MG63 (cell line): ENCODE measurements at places on chromosomes 4 and X. TPM values are rescaled to one million over a fixed set of nuclear protein-coding genes. Genes with fewer than 3 reads are reported as not detected.

The LANCL3 gene
- 0.36 and 0.62 TPM in 2 replicates for total RNA-seq

DNA sequence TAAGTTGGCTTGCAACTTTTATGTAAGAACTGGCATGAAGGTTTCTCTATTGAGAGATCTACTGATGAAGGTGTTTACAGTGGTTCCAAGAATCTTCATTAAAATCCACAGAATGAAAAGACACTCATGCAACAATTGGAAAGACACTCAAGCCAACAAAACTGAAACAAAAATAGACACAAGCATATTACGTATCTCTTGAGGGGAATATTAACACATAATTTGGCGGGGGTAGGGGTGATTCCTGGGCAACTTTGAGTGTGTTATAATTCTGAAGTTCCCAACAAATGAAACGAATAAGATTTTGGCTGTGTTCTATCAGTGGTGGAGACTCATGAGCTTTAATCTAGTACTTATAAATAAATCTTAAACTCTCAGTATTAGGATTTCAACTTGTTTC is 75.1 kb downstream of the SPATA18 start:
- no peak for DNase-seq

DNA sequence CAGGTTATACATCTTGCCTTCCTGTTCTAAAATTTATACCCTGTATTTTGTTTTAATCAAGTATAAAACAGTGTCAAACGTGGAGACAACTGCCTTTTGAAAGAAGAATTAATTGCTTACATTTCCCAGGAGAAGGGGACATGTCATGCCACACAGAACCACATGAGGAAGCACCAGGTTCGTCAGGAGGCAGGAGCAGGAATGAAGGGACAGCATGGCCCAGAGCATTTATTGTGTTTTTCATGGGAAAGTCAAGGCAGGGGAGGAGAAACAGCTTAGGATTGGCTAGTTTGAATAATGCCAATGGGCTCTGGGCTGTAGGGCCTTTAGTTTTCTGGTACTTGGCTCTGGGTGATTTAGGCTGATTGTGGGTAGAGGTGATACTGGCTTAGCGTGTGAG is 203.7 kb downstream of the CFAP299 start:
- DNase-seq, result no peak

GRCh38 chr4:157048248-157048647 is 27.7 kb upstream of the GLRB start:
- peak; percentile 60 for DNase-seq

The PLAC8 gene
- total RNA-seq, result not detected in 2 replicates

GRCh38 chr4:106238820-106239420 is 77.1 kb downstream of the TBCK start:
- no peak for DNase-seq

DNA sequence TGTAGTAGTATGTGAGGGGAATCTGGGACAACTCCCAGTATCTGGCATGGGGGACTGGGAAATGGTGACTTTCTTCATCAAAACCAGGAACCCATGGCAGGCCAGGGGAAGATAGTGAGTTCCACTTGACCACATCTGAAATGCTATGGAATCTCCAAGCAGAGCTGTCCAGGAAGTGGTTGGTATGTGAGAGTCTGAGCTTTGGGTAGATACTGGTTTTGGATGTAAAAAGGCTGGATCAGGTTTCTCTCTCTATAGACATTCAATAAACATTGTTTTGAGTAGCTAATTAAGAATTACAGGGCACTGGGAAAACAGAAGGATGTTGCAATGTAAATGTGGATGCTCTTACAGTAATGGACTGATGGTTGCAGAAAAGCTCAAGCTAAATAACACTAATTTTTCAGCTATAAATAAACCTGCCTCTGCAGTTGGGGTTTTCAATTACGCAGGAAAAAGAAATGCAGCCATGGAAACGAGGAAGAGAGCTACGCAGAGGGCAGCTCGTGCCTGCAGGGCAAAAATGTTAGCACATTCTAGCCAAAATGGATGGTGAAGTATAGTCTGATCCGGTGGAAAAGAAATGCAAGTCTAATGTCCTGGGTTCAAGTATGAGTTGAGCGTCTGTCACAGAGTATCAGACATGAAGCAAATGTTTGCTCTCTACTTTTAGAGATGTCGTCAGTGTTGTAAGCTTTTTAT is 13.4 kb upstream of the CHRNA9 start:
- no peak for DNase-seq

GRCh38 chrX:112941209-112941837 is 100.7 kb upstream of the AMOT start:
- no peak for DNase-seq

DNA sequence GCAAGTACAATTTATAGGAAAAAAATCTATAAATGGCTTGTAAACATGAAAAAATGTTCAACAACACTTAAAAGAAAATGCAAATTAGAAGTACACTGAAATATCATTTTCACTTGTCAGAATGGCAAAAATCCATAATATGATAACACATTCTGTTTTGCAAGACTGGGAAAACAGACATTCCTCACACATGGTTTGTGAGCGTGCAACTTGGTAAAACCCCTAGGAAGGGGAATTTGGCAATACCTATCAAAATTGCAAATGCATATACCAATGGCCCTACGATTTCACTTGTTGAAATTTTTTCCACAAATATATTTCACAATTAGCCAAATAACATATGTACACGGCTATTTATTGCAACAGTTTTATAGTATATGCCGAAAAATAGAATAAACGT is 31.4 kb downstream of the TBC1D9 start:
- DNase-seq, result no peak

GRCh38 chr4:110620691-110621327 is 2.1 kb downstream of the PITX2 start:
- DNase-seq, result peak; percentile 53

GRCh38 chrX:13868591-13868990 is 51.7 kb upstream of the GPM6B start:
- no peak for DNase-seq

The VCX3B gene
- total RNA-seq, result not detected in 2 replicates

DNA sequence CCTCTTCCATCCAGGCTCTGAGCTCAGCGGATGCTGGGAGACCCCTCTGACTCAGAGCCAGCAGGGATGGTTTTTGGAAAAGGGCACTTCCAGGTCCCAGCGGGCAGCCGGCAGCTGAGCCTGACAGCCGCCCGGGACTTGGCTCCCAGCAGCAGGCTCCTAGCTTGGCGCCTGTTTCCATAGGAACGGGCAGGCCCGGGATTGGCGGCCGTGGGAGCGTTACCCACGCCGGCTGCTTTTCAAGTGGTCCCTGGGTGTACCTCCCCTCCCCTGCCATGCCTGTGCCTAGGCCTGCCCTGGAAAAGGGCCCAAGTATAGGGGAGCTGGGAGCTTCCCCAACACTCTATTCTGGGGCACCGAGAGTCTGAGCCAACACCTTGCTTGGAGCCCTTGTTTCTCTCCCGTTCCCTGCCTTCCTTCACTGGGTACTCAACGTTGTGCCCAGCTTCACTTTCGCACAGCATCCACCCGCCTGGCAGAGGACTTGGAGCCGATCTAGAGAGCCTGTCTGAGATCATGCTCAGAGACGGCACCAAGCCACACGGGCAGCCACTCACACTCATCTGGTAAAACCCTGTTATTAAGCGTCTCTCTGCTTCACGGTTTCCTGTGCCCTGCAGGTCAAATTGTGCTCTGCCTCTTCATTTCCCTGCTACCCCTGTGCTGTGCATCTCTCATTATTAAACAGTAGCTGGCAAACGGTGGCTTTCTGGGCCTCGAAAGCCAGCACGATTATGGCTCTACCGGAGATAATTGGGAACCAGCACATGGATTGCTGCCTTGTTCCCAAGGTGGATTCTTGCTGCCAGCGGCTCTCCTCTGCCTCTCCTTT is 521.5 kb downstream of the BCOR start:
- DNase-seq, result peak; percentile 34

DNA sequence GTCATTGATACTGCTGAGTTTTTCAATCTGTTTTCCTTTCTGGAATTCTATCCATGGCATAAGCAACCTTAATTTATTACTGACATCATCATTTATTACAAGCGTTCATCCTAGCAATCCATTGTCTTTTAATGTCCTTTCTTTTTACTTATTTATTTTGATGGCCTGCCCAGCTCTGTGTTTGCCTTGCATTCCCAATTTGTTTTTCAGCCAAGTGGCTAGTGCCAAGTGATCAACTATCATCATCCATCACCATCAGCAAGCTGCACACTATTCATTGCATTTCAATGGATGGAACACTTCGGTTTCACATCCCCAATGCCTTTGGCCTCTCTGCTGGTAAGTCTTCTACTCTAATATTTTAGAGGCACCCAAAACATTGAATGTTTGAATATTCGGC is 831.7 kb upstream of the EPHA5 start:
- no peak for DNase-seq

- DNase-seq, result no peak
These were observed 19.1 kb upstream of the CXCL3 start for GRCh38 chr4:74057588-74057987.

DNA sequence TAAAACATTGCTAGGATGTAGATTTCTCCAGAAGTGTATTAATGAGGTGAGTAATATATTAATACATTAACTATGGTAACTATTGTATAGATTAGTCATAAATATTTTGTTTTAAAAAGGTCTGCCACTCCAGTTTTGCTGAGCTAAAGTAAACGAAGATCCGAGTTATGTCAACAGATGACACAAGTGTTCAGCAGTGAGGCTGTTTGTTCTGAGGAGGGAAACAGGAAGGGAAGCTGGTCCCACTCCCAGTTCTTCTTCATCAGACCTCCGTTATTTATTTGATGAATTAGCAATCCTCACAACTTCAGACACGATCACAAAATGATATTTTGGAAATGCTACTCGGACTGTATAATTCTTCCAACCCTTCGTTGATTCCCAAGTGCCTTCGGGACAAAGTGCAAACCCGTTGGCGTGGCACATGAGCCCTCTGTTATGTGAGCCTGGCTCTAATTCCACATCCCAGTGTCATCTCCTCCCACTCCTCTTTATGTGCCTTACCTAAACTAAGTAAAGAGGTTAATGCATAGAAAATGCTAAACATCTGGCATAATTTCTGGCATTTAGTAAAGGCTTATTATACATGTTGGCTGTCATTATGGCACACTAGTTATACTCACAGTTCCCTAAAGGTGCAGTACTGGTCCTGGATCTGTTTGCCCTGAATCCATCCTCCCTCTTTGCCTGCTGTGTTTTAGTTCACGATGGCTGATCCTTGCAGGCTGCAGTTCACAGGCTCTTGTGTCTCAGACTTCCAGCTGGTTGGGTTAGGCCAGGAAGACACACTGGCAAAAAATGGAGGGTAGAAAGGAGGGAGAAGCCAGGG is 190.6 kb upstream of the LNX1 start:
- peak; percentile 82 for DNase-seq

The SPANXD gene
- not detected in 2 replicates for total RNA-seq

DNA sequence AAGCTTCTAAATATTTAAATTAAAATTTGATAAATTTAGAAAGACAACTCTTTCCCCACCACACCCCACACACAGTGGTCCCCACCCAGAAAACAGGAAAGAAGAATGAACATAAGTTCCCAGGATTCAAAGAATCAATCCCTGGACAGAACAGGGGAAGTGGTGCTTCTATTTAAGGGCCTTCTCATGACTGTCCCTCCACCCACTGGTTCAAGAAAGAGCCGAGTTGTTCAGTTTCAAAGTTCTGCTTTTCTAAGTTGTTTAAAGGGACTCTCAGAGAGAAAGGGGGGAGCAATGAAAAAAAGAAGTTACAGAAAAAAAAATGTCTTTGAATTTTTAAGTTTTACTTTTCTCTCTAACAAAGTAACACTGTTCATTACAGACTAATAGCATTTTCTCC is 195.8 kb downstream of the PDGFC start:
- no peak for DNase-seq

The HPF1 gene
- 23.9 and 81.4 TPM in 2 replicates for total RNA-seq

GRCh38 chr4:87916626-87917025 is 58.9 kb upstream of the SPP1 start:
- no peak for DNase-seq

DNA sequence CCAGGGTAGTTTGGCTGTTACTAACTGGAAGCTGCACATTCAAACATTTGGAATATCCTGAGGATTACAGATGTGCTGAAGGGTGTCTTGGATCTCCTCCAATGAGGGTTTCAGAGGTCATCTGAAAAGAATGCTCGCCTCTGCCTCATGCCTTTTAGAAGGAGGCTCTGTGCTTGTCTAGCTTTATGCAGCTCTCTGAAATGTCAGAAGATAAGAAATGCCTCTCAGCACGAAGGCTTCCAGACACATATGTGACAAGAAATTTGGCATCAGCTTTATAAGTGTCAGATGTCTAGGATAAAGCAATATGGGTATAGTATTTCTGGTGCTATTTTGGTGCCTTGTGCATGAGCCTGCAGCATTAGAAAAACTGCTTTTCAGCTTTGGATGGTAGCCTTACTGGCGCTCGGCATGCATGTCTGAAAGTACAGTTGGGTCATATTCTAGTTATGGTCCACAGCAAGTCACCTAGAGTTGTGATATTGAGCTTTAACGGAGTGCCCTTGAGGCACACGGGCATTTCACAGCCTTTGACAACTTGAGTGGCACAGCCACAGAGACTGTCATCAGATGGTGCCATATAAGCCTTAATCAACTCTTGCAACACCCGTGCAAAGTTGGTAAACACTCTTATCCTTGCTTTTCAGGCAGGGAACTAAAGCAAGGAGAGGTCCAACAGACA is 70.8 kb upstream of the PGRMC2 start:
- peak; percentile 53 for DNase-seq

DNA sequence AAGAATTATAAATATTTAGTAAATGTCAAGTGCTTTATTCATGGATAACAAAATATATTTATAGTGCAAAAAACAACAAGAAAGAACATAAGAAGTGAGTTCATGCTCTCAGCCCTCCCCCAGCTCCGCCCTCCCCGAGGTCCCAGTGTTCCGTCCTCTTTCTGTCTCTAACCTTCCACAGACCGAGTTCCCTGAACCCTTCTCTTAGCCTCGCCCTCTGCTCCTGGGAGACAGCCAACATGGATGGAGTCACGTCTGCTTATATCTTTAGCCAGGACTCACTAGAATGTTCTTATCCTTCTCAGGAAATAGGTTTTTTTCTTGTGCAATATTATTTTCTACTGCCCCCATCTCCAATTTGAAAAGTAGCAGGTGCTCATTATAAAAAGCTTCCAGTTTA is 40.1 kb upstream of the HELT start:
- DNase-seq, result no peak

The TSPAN7 gene
- total RNA-seq, result not detected in 2 replicates

GRCh38 chrX:28718450-28718849 is 131.2 kb downstream of the IL1RAPL1 start:
- no peak for DNase-seq

DNA sequence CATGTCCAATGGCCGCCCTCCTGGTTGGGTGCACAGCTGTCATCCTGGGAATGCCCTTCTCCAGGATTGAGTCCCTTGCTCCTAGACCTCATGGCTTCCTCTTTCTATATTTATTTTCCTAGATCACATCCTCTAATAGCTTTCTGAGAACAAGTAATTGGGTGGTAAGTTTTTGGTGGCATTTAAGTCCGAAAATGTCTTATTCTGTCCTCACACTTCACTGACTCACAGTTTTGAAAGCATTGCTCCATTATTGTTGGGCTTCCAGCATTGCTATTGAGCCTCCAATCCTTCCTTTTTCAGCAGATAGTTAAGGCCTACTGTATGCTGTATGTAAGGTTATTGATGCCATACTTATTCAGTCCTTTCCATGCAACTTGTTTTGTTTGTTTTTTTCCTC is 25.9 kb downstream of the PGM2 start:
- DNase-seq, result no peak

The LRIT3 gene
- not detected in 2 replicates for total RNA-seq

- DNase-seq, result no peak
These were observed 133.4 kb upstream of the TACR3 start for GRCh38 chr4:103853146-103853545.

- no peak for DNase-seq
These were observed 102.5 kb downstream of the EFNB1 start for GRCh38 chrX:68931345-68931744.

The RHOXF2 gene
- not detected in 2 replicates for total RNA-seq
